Activated B cell treated with CpG ODN at 0.5 μM for 24 hours (primary cell): ENCODE measurements at places on chromosomes 4 and X.

DNA sequence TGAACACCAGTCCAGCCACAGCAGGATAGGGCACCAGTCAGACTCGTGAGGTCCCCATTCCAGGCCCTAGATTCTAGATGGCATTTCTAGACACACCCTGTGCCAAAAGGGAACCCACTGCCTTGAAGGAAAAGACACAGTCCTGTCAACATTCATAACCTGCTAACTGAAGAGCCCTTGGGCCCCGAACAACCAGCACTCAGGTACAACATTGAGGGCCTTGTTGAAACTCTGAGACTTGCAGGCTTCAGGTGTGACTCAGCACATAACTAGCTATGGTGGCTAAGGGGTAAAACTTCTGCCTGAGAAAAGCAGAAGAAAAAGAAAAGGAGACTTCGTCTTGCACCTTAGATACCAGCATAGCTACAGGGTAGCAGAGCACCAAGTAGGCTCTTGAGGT, 252.9 kb upstream of the GRID2 start:
- H3K27ac ChIP-seq, result no peak overlapping the region
- H3K4me1 ChIP-seq, result no peaks in the 10 kb centered on the region
- no peaks in the 10 kb centered on the region for H3K27me3 ChIP-seq
- H3K4me3 ChIP-seq, result no peak overlapping the region
- no peak for DNase-seq

DNA sequence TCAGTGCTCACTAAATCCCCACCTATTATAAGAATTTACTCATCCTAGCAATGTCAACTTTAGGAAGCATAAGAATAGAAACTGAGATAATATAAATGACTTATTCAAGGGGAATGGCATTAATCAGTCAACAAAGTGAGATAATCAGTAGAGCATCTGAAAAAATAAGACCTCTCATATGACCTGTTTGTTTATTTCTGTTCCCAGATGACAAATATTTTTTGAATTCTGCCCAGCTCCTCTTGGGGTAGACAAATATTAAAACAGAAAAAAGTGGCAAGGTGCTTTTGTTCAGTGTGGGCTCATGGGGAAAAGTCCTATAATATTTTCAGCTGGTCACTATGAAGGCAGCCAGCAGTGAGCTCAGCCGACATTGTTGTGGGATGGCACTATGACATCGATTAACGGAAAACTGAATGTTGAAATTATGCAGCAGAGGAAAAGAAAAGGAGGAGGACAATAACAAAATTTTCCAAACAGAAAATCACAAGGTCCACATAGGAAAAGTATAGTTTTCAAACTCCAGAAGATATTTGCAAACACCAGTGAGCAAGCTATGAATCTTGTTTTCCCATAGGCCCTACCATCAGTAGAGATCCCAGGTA, 109.6 kb downstream of the ANXA3 start:
- H3K27ac ChIP-seq, result peak overlapping the region; percentile 67
- no peak for DNase-seq
- H3K36me3 ChIP-seq, result no peaks in the 10 kb centered on the region
- no peaks in the 10 kb centered on the region for H3K27me3 ChIP-seq
- H3K4me1 ChIP-seq, result peaks cover 77% of the 10 kb centered on the region
- H3K4me3 ChIP-seq, result no peak overlapping the region

- H3K4me1 ChIP-seq, result no peaks in the 10 kb centered on the region
- H3K4me3 ChIP-seq, result no peak overlapping the region
- peaks cover 23% of the 10 kb centered on the region for H3K27me3 ChIP-seq
- no peak for DNase-seq
- H3K36me3 ChIP-seq, result no peaks in the 10 kb centered on the region
Observed at GRCh38 chrX:131083510-131084142, 25.5 kb downstream of the ARHGAP36 start.

- no peaks in the 10 kb centered on the region for H3K27me3 ChIP-seq
- H3K4me3 ChIP-seq, result peak overlapping the region; percentile 83
- peak overlapping the region; percentile 30 for H3K27ac ChIP-seq
- H3K36me3 ChIP-seq, result peaks cover 19% of the 10 kb centered on the region
- DNase-seq, result no peak
Observed at GRCh38 chrX:154458954-154459778, 1.1 kb downstream of the PLXNA3 start.

DNA sequence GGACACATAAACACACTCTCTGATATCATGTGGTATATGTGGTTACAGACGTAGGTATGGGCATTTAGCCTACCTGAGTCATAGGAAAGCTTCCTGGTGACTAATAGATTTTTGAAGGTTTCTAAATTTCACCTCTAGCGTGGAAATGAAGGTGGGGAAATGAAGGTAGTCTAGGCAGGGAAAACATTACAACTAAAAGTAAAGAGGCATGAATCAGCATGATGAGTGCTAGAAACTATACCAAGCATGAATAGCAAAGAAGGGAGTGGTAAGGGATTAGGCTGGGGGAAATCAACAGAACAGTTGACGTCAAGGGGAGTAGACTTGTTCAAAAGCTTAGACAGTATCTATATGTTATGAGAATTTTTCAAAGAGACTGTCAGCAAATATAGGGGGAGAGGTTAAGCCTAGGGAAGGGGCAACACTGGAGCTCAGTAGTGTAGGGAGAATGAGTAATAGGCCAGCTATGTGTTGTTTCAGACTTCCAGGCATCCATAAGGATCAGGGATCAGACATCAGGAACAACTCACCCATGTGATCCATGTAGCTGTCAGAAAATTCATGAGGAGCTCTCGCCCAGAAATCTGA, 279.3 kb upstream of the DIPK2B start:
- no peaks in the 10 kb centered on the region for H3K4me1 ChIP-seq
- H3K4me3 ChIP-seq, result no peak overlapping the region
- DNase-seq, result no peak
- H3K27ac ChIP-seq, result no peak overlapping the region
- H3K36me3 ChIP-seq, result no peaks in the 10 kb centered on the region
- H3K27me3 ChIP-seq, result peaks cover 3% of the 10 kb centered on the region

GRCh38 chrX:38986586-38986985, 185.3 kb downstream of the MID1IP1 start:
- no peak for DNase-seq
- no peak overlapping the region for H3K4me3 ChIP-seq
- no peaks in the 10 kb centered on the region for H3K27me3 ChIP-seq

DNA sequence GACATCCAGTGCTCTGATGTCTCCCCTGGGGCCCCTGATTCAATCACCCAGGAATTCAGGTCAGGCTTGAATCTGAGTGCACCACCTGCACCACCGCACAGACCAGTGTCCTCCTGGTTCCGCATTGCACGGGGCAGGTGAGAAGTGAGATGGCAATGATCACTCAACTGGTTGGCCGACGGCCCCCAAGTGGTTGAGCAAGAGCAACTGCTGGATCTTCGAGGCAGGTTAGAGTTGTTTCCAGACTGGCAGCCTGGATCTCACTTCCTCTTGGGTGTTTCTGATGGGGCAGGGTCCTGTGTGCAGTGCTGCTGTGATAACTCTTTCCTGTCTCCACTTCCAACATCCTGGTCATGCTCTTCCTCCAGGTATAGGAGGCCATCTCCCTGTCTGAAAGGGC, 50.4 kb downstream of the C4orf50 start:
- no peaks in the 10 kb centered on the region for H3K4me1 ChIP-seq

- no peaks in the 10 kb centered on the region for H3K36me3 ChIP-seq
- no peak for DNase-seq
Observed at GRCh38 chr4:47746122-47746521, 91.7 kb downstream of the CORIN start.

DNA sequence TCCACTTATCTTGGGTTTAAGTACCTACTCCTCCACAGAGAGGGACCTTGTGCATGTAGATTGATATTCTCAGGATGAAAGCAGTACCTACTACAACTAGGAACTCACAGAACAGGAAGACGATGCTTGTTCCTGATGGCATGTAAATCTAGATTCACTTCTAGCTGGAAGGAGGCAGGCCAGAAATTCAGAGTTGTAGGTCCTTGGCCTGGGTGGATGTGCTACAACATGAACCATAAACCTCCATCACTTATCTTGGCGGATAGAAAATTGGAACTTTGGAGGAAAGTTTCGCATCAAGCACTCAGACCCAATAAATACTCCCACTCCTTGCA, 9.3 kb upstream of the SMIM20 start:
- H3K27me3 ChIP-seq, result no peaks in the 10 kb centered on the region
- peak overlapping the region; percentile 75 for H3K27ac ChIP-seq
- peak overlapping the region; percentile 49 for H3K4me3 ChIP-seq
- no peaks in the 10 kb centered on the region for H3K36me3 ChIP-seq
- peaks cover 56% of the 10 kb centered on the region for H3K4me1 ChIP-seq

- no peak overlapping the region for H3K4me3 ChIP-seq
- H3K36me3 ChIP-seq, result no peaks in the 10 kb centered on the region
- no peaks in the 10 kb centered on the region for H3K27me3 ChIP-seq
Observed at GRCh38 chr4:163902417-163902816, 407.9 kb downstream of the TMA16 start.

DNA sequence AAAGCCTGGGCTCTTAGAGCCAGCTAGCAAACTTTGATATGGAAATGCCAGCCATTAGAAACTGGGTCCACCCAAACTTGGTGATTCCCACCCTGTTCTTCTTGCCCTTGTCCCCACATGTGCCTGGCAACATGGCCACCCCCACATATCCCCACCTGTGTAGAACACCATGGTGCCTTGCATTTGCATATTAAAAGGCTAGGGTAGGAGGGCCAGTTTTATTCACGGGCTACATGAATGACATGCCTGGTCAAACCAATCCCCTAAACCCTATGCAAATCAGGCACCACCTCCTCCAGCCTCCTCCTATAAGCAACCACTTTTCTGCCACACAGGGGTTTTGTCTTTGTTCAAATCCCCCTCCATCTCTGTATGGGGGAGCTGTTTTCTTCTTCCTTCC, 104.9 kb downstream of the CLNK start:
- no peaks in the 10 kb centered on the region for H3K36me3 ChIP-seq
- DNase-seq, result no peak
- no peak overlapping the region for H3K27ac ChIP-seq
- H3K27me3 ChIP-seq, result no peaks in the 10 kb centered on the region
- H3K4me3 ChIP-seq, result no peak overlapping the region

DNA sequence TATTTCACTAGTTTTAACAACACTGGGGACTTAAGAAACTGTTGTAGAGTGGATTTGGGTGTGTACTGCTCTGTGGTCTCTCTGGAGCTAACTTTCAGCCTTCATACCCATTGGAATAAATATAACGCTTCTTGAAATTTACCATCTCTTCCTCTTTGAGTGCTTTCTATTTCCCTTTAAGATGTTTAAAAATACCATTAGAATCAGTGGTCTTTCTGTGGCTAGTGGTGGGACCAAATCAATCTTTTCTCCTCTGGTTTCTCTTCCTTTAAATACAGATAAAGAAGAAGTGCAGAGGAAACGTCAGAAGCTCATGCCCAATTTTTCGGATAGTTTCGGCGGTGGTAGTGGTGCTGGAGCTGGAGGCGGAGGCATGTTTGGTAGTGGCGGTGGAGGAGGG, 92.0 kb downstream of the NFKB1 start:
- H3K36me3 ChIP-seq, result peaks cover 94% of the 10 kb centered on the region
- DNase-seq, result no peak
- peaks cover 35% of the 10 kb centered on the region for H3K4me1 ChIP-seq

DNA sequence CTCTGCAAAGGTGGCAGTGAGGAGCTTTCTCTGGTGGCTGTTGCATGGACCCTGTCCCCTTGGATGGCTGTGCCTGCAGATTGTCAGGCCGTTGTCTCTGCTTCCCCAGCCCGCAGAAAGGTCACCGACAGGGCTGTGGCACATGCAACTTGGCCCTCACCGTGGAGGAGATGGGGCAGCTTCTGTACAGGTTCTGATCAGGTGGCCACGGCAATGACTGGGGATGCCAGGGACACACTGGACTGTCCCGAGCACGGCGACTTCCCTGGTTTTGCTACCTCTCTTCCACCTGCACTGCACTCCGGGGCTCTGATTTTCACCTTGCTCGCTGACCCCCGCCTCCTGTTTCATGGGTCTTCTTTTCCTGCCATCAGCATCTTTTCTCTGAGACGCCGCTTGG, 43.5 kb downstream of the DCTD start:
- H3K4me3 ChIP-seq, result no peak overlapping the region
- H3K4me1 ChIP-seq, result peaks cover 17% of the 10 kb centered on the region
- H3K27ac ChIP-seq, result no peak overlapping the region

- H3K27me3 ChIP-seq, result no peaks in the 10 kb centered on the region
- DNase-seq, result no peak
- no peaks in the 10 kb centered on the region for H3K36me3 ChIP-seq
Observed at GRCh38 chr4:8779490-8779932, 92.1 kb downstream of the HMX1 start.

- no peaks in the 10 kb centered on the region for H3K36me3 ChIP-seq
- H3K4me1 ChIP-seq, result no peaks in the 10 kb centered on the region
- no peak for DNase-seq
- no peak overlapping the region for H3K27ac ChIP-seq
- H3K27me3 ChIP-seq, result peaks cover 19% of the 10 kb centered on the region
Observed at GRCh38 chr4:183783306-183783705, 121.8 kb upstream of the STOX2 start.

DNA sequence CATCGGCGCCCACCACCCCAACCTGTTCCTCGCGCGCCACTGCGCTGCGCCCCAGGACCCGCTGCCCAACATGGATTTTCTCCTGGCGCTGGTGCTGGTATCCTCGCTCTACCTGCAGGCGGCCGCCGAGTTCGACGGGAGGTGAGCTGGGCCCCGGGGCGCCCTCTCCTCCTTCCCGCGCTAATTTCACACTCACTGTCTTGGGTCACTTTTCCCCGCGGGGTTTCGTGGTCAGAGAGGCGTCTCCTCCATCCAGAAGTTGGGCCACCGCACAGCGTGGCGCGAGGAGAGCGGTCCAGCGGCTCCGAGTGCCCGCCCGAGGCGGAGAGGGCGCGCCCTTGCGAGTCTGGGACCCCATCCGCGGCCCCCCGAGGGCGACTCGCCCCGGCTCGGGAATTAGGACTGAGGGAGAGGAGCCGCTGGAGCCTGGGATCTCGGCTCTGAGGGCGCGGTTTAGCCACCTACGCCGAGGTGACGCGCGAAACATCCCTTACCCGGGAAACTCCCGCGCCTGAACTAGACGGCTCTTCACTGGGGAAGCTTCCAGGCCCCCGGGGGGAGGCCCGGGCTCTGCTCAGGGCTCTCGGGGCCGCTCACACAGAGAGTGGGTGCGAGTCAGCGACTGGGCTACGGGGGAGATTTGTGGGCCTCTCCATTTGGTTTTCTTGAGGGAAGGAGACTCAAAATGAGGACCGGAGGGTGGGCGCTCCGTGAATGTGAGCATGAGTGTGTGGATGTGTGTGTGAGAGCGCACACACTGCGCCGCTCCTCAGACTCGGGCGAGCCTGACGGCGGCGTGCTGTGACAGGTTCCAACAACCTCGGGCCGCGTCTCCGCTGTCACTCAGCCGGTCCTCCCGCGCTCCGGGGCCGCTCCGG, 551 bp downstream of the NPNT start:
- DNase-seq, result no peak
- peaks cover 59% of the 10 kb centered on the region for H3K27me3 ChIP-seq
- peak overlapping the region; percentile 11 for H3K4me3 ChIP-seq
- peaks cover 10% of the 10 kb centered on the region for H3K4me1 ChIP-seq
- H3K36me3 ChIP-seq, result no peaks in the 10 kb centered on the region
- H3K27ac ChIP-seq, result no peak overlapping the region

GRCh38 chrX:119251386-119251785, 15.3 kb downstream of the PGRMC1 start:
- H3K4me3 ChIP-seq, result no peak overlapping the region
- no peak for DNase-seq
- no peak overlapping the region for H3K27ac ChIP-seq
- no peaks in the 10 kb centered on the region for H3K4me1 ChIP-seq
- peaks cover 3% of the 10 kb centered on the region for H3K36me3 ChIP-seq
